ENCODE measurements at places on chromosomes 7 and 10.

DNA sequence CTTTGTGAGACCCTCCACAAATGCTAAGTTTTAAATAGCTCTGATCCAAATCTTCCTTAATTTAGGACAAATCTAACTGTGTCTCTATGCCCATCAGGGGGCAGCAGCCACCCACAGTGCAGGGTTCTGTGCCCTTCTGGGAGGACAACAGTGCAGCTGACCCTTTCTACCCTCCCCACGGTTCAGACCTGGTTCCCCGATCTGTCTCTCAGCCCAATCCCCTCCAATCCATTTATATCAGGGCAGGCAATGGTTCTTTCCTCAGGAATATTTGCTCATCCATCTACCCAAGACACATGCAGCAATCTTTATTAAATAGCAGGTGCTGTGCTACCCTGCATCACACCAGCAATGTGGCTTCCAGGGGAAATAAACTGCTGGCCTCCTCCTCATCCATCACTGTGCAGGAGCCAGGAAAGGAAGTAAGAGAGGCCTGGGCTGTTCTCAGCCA is 4.0 kb upstream of the RBM28 start:
- DNase-seq: peak; percentile 72

GRCh38 chr10:117804470-117805011 is 242.2 kb downstream of the RAB11FIP2 start:
- no peak for DNase-seq

DNA sequence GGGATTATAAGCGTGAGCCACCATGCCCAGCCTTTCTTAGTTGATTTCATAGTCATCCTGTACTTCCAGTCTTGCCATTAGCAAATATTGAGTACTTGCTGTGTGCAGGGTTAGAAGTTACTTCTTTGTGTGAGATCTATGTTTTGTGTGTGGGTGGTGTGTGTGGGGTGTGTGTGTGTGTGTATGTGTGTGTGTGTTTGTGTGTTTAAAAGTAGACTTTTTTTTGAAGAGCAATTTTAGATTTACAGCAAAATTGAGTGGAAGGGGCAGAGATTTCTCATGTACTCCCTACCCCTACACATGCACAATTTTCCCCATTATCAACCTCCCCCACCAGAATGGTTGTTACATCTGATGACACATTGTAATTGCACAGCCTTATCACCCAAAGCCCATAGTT is 48.2 kb downstream of the KAT6B start:
- DNase-seq: no peak

DNA sequence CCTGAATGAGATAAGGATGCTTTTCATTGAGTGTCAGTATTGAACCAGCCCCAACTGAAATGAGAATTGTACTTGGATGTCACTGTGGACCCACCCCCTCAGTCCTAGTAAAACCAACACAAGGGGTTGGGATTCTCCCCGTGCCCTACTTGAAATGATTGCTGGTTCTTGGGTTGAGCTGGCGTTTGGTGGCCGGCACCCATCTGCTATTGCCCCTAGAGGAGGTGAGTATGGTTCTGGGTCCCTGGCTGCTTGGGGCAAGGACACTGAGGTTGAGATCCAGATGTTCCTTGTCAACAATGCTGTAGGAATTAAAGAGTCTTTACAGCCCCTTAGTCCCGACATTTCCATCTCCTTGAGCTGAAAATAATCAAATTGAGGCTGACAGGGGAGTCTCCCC is 170.0 kb upstream of the ZNF32 start:
- DNase-seq: no peak

GRCh38 chr7:79489371-79489770 is 35.9 kb upstream of the MAGI2 start:
- DNase-seq: no peak

DNA sequence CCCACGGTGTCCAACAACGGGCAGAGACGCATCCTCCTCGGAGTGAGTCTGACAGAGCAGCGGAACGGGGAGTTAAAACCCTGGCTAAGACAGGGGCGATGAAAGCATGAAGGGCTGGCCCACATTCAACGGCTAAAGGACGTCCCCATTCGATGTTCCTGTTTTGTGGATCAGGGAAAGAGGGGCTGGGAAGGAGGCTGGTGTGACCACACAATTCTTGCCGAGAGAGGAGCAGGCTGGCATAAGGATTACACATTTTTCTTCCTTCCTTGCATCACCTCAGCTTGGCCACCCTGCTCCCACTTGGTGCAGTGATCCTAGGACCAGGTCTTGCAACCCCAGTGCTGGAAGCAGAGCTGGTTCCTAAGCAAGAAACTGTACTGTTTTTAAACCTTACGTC is 67.7 kb downstream of the GNA12 start:
- no peak for DNase-seq

DNA sequence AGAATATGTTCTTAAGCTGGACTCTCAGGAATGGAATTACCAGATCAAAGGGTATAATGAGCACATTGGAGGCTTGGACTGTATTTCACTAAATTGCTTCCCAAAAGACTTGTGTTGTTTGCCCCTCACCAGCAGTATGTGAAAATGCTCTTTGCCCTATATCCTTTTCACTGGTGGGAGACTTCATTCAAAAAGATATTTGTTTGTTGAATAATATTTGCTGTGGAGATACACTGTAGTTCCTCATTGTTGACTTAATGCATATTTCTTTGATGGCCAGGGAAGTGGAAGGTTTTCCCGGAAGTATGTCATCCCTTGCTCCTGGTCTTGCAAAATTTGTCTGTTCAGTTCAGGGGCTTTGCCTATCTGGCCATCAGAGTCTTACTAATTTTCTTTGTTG is 19.4 kb downstream of the GSTO2 start:
- DNase-seq: no peak

DNA sequence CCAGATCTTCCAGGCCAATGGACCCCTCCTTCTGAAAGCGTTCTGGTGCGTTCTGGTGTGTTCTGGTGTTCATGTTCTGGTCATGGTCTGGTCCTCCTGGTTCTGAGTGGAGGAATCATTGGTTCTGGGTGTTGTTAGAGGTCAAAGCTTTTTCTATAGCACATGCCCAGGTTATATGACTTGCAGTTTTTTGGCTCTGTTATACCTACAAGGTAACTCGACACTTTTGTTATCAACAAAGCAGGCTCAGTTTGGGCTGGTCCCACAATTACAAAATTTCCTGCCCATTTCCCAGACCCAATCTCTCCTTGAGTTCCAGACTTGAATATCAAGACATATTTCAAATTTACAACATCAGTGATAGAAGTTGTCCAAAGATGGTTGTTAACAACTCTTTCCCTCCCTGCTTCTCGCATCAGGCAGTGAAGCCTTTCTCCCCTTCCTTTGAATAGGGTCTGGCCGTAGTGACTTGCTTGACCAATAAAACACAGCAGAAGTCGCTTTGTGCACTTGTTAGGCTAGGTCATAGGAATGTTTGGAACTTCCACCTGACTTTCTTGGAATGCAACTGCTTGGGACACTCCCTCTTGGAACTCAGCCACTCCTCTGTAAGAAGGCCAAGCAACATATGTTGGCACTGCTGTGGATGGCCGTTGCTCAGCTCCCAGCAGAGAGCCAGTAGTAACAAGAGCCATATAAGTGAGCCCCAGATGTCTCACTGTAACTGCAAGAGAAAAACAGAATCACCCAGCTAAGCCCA is 83.1 kb upstream of the STEAP1B start:
- DNase-seq: no peak

GRCh38 chr7:30080818-30081217 is 52.6 kb downstream of the PLEKHA8 start:
- DNase-seq: no peak

GRCh38 chr10:86415116-86415515 is 48.5 kb upstream of the GRID1 start:
- DNase-seq: no peak

GRCh38 chr10:23021430-23021829 is 73.9 kb upstream of the MSRB2 start:
- DNase-seq: no peak

- DNase-seq: no peak
These were observed 194.7 kb downstream of the SNX13 start for GRCh38 chr7:17745610-17746009.

GRCh38 chr7:36604806-36605205 is 119.5 kb downstream of the AOAH start:
- DNase-seq: no peak

DNA sequence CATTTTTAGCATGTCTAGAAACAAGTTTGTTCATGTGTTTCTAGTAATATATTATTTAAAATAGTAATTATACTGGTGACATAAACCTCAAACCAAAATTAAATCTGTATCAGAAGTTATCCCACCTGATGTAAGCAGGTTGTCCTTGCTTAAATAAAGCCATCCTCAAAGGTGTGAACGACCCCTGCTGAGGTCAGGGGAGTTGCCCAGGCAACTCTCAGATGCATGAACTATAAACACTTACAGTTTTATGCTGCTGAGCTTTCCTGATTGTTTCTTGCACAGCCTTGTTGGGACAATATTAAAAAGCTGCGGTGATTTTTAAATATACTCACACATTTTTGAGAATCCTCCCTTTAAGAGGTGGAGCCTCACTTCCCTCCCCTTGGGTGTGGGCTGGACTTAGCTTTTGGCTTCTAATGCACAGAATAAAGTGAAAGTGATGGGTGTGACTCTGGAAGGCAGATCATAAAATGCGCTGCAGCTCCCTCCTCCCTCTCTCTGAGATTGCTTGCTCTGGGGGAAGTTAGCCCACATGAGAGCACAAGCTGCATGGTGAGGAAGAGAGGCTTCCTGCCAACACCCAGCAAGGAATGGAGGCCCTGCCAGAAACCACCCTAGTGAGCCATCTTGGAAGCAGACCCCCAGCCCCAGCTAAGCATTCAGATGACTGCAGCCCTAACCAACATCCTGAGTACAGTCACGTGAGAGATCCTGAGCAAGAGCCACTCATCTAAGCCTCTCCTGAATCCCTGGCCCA is 152.7 kb downstream of the SKIDA1 start:
- DNase-seq: no peak

DNA sequence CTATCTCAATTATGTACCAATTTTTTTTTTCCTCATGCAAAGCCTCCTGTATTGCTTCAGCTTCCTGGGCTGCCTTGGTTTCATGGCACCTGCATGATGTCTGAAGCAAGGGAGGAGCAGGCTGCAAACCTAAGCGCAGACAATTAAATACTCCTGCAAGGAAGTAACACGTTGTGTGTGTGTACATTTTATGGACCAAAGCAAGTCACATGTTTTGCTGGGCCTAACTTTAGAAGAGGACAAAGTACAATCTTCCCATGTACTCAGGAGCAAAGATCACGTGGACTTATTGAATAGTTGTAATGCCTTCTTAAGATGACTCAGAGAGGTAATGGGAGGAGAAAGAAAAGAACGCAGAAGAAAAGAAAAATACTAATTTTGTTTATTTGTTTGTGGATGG is 944.0 kb upstream of the C7orf33 start:
- no peak for DNase-seq

DNA sequence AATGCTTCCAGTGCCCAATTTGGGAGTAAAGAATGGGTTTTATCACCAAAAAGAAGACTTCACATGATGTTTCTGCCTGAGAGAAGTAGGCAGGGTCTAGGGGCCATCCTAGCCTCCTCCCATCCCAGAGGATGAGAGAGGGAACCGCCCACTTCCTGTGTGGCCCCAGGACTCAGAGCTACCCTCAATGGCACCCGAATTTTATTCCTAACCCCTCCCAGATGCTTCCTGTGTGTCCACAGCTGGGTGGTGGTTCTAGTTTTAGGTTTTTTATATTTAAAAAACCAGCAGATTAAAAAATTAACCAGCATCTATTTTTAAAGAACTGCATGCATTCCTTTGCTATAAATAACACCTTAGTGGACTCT is 583.5 kb downstream of the PTPRN2 start:
- no peak for DNase-seq

- no peak for DNase-seq
These were observed 37.4 kb downstream of the GOT1 start for GRCh38 chr10:99393036-99393435.

DNA sequence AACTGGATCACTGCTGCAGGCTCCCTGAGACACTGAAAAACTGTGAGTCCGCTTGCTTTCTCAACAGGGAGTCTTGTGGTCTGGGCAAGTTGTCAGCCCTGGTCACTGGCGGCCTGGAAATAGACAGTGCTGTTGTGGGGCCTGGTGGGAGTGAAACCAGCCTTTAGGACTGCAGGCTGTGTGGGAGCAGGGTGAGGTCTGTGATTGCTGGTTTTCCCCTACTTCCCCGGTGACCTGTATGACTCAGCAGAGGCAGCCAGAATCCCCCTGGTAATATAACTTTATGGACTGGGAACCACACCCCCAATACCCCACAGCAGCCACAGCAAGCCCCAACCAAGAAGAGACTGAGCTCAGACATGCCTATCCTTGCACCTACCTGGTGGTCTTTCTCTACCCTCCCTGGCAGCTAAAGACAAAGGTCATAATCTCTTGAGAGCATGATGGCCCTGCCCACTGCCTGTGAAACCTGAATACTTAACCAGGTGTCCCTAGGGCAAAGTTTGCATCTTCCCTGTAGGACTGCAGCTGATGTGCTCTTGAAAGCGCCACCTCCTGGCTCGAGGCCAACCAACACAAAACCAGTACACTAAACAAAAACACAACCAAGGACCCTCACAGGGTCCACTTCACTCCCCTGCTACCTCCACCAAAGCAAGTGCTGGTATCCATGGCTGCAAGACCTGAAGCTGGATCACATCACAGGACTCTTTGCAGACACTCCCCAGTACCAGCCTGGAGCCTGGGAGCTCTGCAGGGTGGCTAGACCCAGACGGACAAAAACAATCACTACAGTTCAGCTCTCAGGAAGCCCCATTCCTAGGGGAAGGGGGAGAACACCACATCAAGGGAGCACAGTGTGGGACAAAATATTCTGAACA is 7.2 kb upstream of the ADAM22 start:
- no peak for DNase-seq

- no peak for DNase-seq
These were observed 49.6 kb upstream of the TOMM7 start for GRCh38 chr7:22872096-22872807.

DNA sequence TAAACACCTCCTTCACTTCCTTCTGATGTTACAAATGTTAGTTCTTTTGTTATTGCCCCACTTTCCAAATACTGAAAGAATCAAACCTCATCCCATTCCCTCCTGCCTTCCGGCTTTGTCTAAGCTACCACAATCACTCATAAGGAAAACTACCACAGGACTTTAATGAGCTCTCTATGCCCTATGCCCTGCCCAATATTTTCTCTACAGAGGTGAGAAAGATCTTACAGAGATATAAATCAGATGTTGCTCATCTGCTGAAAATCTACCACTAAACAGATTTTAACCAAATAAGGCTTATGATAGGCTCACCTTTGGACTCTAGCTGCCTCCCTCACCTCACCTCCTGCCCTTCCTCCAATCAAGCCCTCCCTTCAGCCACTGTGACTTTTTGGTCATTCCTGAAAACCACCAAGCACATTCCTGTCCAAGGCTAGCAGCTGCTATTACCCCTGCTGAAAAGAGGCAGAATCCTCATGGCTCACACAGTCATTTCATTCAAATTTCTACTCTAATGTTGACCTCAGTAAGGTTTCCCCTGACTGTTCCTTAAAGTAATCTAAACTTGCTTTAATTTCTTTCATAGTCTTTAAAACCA is 7.7 kb downstream of the ZNF33B start:
- DNase-seq: no peak

- no peak for DNase-seq
These were observed 46.5 kb downstream of the MCU start for GRCh38 chr10:72738486-72738885.

GRCh38 chr10:124614003-124614659 is 130.0 kb downstream of the FAM53B start:
- DNase-seq: no peak
